Cerebellar nuclear complex (tissue), 1 donor: ENCODE measurements at places on chromosomes 12 and 14.

DNA sequence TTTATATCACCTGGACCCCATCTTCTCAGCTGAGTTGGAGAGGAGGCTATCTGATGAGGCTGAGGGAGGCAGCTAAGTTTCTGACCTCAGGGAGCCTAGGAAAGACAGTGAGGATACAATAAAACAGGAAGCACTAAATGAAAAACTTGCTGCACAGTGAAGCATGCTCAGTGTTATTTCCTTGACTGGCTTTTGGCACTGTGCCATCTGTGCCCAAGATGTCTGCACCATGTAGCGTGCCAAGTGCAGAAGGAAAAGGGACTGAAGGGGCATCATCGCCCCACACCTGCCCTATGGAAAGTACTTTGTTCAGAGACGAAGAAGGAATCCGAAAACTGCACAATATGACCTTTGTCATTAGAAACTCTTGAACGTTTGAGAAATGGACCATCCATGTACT is 102.7 kb downstream of the ANO4 start:
- no peak for DNase-seq

DNA sequence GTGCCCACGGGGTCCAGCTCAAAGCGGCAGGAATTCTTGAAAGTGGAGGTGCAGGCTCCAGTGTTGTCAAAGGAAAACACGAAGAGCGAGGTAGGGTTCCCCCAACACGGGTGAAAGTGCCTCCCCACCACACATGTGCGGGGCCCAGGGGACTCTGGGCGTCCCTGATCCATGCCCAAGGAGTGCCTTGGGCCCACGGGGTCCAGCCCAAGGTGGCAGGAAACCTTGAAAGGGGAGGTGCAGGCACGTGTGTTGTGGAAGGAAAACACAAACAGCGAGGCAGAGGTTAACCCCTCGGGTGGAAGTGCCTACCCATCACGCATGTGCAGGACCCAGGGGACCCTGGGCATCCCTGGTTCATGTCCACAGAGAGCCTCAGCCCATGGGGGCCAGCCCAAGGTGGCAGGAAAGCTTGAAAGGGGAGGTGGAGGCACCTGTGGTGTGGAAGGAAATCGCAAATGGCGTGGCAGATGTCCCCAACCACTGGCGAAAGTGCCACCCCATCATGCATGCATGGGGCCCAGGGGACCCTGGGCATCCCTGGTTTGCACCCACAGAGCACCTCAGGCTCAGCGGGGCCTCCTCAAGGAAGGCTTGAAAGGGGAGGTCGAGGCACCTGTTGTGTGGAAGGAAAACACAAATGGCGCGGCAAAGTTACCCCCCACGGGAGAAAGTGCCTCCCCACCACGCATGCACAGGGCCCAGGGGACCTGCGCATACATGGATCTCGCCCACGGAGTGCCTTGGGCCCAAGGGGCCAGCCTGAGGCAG is 584.6 kb downstream of the ALG10 start:
- no peak for DNase-seq

GRCh38 chr12:96427269-96427729 is 27.1 kb upstream of the CDK17 start:
- no peak for DNase-seq

DNA sequence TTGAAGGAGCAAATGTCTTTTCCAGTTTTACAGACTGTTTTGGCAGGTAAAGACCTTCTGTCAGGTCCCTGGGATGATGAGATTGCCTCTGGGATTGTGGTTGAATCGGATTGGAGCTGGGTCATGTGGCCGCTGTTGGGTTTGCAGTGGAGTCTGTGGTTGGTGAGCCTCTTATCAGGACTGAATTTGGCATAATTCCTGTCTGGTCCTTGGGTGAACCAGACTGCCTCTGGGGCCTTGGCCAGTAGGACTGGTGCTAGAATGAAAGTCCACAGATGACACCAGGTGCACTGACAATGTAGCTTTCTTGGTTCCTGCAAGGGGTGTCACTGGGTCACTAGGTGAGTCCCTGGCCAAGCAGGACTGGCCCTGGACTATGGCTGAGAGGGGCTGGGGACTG is 155.3 kb downstream of the TPH2 start:
- no peak for DNase-seq

DNA sequence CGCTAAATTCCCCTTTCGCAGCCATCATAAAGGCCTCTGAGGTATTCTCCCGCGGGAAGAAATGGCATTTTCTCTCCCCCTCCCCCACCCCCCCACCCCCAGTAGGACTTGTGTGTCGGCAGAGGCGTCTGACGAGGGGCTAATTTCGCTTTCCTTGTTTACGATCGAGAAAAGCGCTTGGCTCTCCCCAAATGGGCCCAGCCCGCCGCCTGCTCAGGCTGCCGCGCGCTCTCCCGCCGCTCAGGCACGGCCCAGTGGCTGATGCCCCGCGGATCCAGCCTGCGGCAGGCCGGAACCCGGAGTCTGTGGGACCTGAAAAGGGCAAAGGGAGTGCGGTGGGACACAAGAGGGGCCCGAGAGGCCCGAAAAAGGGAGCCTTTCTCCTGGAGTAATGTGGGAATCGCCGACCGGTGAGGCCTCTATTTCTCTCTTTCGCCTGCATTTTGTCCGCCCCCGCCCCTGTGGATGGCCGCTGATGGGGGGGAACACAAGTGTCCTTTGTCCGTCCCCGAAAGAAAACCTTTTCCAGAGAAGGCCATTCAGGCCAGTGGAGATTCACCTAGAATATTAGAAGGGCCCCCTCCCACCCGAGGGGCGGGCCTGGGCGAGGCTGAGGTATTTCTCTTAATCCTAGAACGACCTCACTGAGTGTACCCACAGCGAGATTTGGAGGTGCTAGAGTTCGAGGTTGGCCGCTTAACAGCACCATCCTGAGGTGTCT is 9.0 kb upstream of the HOXC6 start:
- DNase-seq = no peak

GRCh38 chr12:108046650-108047049 is 82.4 kb upstream of the WSCD2 start:
- DNase-seq = no peak

- no peak for DNase-seq
Observed at GRCh38 chr12:107026806-107027635, 40.1 kb upstream of the MTERF2 start.

DNA sequence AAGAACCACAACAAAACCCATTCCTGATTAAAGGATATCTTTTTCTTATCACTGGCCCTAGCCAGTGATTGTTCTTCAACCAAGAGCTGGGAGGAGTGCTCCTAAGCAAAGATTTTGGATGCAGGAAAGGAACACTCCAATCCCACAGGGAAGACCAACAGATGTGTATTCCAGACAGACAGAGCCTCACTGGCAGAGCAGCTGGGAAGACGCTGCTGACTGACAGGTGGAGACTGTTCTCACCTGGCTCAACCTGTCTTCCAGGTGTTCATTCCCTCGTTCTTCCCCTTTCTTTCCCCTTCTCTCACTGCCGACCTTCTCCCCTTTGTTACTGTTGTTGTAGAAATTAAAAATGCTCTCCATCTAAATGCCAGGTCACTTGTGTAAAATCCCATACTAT is 89.7 kb upstream of the CCDC198 start:
- DNase-seq = no peak

- no peak for DNase-seq
Observed at GRCh38 chr12:56955631-56956256, 1.7 kb downstream of the RDH16 start.

- DNase-seq = no peak
Observed at GRCh38 chr12:11595080-11595479, 54.4 kb upstream of the ETV6 start.

DNA sequence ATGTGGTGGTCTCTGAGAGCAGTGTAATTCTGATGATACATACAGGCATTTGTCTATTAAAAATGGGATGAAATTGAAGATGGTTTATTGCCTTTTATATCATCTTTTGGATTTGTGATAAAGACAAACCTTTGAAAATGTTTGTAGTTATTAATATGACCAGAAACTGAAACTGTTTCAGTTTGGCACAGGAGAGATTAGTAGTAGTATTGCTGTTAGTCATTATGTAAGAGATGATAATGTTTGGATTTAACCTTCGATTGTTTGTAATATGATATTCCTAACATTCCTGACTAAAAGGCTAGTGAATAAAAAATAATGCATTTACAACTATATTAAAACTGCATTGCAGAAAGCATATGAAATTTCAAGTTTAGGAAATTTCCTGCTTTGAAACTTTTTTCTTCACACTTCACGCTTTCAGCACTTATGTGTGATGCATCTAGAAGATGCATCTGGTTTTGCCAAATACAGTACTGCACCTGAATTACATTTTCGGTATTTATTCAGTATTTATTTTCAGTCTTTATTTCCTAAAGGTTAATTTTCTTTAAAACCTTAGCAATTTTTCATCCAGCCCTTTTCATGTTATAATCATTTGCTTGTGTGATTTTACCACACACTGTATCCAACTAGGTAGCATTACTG is 25.5 kb downstream of the ADIPOR2 start:
- no peak for DNase-seq

- no peak for DNase-seq
Observed at GRCh38 chr12:97134495-97134894, 227.4 kb downstream of the NEDD1 start.

DNA sequence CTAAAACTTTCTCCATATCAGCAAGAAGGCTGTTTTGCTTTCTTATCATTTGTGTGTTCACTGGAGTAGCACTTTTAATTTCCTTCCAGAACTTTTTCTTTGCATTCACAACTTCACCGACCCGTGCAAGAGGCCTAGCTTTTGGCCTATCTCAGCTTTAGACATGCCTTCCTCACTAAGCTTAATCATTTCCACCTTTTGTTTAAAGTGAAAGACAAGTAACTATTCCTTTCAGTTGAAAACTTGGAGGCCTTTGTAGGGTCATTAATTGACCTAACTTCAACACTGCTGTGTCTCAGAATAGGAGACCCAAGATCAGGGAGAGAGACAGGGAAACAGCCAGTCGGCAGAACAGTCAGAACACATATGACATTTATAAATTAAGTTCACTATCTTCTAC is 39.3 kb downstream of the BBS10 start:
- no peak for DNase-seq

- DNase-seq = peak; percentile 8
Observed at GRCh38 chr14:57871459-57872080, 5.7 kb upstream of the SLC35F4 start.

GRCh38 chr12:19890024-19890423 is 450.7 kb downstream of the AEBP2 start:
- no peak for DNase-seq

- no peak for DNase-seq
Observed at GRCh38 chr14:48323665-48324064, 648.3 kb upstream of the MDGA2 start.

DNA sequence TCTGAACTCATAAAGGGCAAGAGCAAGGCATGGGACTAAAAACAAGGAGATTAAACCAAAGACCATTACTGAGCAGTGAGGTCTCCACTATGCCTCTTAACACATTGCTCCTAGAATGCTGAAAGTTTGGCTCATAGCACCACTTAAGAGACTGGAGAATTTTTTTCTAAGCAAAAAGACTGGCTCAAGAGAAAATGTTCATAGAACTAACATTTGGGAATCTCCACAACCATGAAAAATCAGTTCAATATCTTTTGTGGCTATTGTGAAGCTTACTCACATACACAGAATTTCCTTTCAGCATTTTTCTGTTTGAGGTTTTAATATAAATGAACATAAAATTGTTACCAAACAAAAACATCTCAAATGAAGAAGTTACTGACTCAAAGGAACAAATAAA is 255.8 kb downstream of the CCDC91 start:
- no peak for DNase-seq

GRCh38 chr12:70837026-70837425 is 83.5 kb downstream of the PTPRR start:
- no peak for DNase-seq

DNA sequence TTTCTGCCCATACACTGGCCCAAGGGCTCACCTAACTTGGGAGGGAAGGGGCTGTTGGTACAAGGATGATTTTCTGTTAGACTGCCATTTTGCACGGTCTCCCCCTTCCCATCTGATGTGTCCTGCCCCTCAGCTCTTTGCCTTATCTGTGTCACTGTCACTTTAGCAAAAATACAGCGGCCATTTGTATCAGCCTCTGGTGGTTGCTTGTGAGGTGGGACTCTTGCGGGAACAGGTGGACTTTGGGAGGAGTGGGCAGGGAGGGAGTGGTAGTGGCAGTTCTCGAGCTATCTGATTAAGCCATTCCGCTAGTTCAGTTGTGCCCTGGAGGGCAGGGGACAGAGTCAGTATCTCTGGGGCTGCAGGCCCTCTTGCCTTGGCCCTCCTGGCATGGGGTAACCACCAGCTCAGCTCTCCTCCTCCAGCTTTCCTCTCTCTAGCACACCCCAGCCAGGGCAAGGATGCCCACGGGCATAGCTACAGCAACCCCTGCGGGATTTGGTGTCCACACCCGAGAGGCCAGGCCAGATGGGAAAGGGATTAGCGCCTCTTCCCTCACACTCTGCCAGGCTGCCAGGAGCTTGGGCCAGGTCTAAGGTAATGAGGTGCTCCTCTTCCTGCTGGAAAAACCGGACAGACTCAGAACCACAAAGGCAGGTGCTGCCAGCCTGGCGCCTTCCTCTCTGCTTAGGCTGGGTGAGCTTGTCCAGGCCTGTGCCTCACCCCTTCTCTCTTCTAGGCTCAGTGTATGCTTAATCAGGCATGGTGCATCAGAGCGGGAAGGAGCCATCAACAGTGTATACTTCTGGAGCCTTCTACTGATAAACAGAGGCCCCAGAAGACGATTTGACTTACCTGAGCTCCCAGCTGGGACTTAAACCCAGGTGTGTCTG is 8.7 kb downstream of the SLC48A1 start:
- peak; percentile 26 for DNase-seq

DNA sequence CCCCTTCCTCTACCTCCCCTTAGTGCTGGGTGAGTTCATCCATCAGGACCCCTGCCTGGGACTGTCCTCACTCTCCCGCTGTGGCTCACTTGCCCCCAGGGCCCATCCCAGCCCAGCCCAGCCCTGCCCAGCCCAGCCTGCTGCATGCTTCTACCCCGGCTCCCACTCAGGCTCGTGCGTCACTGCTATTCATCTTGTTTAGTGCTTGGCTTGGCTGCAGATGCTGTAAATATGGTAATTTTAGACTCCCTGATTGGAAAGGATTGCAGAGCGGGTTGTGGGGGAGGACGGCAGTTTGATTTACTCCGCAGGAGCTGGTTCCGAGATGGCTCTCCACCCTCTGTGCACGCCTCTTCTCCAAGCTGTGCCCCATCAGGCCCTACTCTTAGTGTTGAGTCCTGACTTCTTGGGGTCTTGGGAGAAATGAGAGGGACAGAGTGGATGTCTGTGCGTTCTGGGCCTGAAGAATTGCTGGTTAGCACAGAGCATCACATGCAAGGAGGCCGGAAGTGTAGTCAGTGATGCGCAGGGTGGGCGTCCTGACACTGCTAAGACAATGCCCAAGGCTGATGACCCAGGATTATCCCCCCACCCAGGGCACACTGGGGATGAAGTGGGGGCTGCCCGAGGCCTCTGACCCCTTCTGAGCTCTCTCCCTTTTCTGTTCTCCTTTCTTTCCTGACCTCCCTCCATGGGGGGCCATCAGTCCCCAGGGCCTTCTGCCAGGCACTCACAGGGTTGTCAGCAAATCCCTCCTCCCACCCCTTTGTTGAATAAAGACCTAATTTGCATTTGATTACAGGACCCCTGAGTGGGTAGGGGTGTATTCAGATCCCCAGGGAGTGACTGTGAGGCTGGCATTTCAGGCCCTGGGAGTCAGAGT is 244.4 kb downstream of the ZFP36L1 start:
- DNase-seq = no peak
